ENCODE measurements at places on chromosomes 13 and 19.
A peak's percentile ranks its signal among the peaks of the same experiment; 100 is the strongest.

- no peak for DNase-seq
Observed at GRCh38 chr19:3798137-3798536, 12.0 kb upstream of the MATK start.

DNA sequence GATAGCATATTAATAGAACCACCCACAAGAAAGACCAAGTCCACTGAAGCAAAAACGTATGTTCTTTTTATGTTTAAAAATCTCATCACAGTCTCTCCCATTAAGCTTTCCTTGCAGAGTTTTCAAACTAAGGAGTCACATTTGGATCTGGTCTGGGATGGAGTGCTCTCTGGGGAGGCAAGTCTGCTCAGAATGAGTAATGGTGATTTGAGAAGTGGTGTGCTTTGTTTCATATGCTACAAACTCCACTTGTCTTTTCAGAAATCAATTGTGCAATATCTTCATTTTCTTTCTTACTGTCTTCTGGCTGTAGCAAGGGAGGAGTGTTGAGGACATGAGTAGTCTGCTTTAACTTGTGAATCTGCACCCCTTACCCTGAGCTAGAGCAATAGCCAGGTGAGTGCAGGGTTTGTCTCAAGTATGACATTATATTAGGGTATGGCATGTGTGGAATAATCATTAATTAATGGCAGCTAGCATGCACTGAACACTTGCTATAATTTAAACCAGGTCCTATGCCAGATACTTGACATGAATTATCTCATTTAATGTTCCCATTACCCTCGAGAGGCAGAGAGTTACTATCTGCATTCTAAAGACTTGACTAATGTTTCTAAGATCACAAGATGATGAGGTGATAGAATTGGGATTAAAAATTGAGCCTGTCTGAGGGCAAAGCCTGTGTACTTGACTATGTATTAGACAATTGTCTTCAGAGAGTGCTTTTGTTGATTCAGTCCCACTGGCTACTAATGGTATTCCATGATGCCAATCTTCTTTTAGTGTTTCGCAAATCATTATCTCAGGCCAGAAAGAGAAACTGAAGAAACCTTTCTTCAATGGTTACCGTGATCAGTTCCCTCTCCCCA is 171.8 kb downstream of the GPC6 start:
- no peak for DNase-seq

DNA sequence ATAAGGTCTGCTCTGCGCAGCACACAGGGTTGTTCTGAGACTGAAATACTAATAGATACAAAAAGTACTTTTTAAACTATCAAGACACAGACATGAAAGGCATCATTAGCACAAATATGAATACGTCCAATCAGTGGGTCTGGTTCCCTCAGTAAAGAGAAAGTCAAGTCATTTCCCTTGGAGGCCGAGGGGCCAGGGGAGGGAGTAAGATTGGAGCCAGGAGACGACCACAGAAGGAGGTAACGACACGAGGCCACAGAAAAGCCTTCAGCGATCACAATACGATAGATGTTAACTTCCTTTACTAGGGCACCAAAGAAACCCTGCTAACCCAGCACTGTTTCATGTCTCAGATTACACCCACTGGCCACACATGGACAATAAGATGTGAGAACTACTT is 5.3 kb downstream of the CARS2 start:
- DNase-seq, result no peak

DNA sequence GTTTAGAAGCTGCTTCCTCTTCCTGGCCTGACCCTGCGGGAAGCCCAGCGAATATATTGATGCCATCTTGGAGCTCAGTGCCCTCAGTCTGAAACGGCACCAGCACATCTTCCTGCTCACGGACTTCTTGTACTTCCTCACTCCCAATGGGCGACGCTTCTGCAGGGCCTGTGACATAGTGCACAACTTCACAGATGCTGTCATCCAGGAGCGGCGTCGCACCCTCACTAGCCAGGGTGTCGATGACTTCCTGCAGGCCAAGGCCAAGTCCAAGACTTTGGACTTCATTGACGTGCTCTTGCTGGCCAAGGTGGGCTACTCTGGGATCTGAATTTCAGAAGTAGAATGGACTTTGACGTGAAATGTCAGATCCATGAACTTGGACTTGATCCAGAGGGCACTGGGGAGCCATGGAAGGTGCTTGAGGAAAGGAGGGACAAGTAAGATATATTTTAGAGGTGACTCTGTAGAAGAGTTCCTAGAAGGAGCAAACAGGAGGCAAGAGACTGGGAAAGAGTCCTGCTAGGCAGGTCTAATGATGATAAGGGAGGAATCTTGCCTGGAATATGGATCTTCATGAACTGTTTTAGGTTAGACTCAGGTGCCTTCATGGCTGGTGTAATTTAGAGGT is 38.4 kb upstream of the CYP4F8 start:
- DNase-seq, result no peak

GRCh38 chr13:58946274-58946673 is 1217.5 kb downstream of the DIAPH3 start:
- no peak for DNase-seq

- no peak for DNase-seq
Observed at GRCh38 chr19:4622695-4623421, 16.5 kb upstream of the TNFAIP8L1 start.

GRCh38 chr19:14166999-14167575 is 30.7 kb upstream of the ASF1B start:
- DNase-seq, result no peak

DNA sequence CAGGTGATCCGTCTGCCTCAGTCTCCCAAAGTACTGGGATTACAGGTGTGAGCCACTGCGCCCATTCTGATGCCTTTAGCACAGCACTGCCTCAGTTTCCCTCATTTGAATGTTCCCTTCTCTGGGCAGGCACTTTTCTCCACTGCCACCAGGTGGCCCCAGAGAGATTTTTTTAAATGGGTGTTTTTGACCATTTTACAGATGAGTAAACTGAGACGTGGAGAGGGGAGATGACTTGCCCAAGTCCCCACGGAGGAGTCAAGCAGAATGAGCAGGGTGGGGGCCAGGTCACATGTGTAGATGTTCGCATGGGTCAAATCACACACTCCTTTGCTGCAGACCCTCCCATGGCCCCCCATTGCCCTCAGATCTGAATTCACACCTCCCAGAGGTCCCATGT is 3.2 kb upstream of the PDE4C start:
- no peak for DNase-seq

DNA sequence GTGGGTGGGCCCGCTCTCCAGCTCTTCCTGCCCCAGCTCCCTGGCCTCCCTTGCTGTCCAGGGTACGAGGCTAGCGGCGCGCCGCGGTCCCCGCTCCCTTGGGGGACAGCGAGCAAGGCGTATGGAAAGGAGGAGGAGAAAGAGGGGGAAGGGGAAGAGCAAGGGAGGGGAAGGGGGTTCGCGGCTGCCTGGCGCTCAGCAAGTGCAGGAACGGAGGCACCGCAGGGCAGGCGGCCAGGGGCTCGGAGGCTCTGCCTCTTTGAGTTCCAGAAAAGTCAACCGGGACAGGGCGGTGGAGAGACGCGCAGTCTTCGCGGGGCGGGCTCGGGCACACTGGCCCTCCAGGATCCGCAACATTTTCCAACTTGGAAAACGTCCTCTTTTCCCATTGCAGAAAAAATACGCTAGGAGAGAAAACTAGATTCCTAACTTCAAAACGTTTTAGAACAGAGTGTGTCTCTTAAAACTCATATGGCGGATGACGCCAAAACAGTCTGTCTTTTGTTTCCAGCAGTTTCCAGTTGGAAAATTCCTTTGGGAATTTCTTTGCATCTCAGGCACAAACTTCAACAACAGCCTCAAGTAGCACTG is 23.1 kb upstream of the TNFRSF19 start:
- peak; percentile 62 for DNase-seq

- DNase-seq, result no peak
Observed at GRCh38 chr13:108961542-108962125, 332.2 kb downstream of the MYO16 start.

DNA sequence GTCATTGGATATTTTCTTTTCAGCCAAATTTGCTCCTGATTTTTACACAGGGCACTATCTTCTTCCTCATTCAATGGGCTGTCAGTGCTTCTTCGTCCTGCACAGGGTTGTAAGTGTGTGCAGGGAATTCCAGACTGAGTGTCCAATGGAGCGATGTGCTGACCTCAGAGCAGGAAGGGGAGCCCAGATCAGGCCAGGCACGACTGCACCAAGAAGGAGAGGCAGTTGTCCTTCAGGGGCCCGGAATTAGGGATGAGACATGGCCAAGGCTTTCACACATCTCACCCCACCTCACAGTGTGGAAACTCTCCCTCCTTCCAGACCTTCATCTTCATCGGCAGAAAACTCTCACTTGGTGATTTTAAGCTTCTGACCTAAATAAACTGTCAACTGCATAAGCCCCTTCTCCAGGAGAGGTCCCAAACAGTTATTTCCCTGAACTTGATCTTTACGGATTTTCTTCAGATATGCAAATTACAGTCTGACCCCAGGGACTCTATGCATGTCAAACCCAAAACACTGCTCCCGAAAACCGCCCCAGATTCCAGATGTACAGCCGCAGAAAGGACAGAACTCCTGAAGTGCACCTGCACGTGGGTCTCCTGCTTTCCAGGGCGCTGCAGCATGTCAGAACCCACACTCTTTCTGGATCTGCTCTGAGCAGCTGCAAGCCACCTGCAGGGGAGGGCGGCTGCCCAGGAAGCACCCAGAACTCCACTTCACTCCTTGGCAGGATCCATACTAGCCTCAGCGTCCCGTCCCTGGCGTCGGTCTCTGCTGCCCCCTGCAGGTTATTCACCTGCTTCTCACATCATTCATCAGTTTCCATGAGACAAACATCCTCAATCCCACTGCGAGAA is 625 bp upstream of the ZNF20 start:
- peak; percentile 81 for DNase-seq

- DNase-seq, result no peak
Observed at GRCh38 chr13:90068658-90069057, 1278.8 kb upstream of the MIR17HG start.

GRCh38 chr13:108760541-108760940 is 131.1 kb downstream of the MYO16 start:
- DNase-seq, result no peak

- peak; percentile 82 for DNase-seq
Observed at GRCh38 chr19:33430674-33431277, 57.3 kb downstream of the CEBPG start.

GRCh38 chr13:90690458-90691080 is 656.9 kb upstream of the MIR17HG start:
- no peak for DNase-seq

DNA sequence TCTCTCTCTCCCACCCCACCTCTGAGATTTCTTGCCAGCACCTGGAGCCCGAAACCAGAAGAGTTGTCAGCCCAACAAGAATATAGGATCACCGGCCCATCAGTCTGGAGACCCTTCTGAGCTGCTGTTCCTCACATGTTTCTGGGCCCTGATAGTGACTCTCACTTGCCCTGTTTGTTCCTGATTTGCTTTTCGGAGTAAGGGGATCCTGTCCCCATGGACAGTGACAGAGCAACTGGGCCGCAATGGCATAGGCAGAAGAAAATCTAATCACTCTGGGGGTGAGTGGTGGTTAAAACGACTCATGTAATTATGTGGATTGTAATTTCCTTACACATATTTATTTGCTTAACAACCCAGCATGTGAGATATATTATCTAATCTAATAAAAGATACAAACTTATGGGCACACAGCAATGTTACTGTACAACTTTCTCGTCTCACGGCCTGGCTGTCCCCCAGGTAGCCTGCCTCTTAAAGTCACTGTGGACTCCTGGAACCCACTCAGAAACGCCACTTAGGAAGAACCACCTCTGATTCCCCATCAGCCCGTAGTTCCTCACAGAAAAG is 663 bp upstream of the SMAD9 start:
- DNase-seq, result no peak

GRCh38 chr13:45289936-45290563 is 50.9 kb downstream of the TPT1 start:
- no peak for DNase-seq

DNA sequence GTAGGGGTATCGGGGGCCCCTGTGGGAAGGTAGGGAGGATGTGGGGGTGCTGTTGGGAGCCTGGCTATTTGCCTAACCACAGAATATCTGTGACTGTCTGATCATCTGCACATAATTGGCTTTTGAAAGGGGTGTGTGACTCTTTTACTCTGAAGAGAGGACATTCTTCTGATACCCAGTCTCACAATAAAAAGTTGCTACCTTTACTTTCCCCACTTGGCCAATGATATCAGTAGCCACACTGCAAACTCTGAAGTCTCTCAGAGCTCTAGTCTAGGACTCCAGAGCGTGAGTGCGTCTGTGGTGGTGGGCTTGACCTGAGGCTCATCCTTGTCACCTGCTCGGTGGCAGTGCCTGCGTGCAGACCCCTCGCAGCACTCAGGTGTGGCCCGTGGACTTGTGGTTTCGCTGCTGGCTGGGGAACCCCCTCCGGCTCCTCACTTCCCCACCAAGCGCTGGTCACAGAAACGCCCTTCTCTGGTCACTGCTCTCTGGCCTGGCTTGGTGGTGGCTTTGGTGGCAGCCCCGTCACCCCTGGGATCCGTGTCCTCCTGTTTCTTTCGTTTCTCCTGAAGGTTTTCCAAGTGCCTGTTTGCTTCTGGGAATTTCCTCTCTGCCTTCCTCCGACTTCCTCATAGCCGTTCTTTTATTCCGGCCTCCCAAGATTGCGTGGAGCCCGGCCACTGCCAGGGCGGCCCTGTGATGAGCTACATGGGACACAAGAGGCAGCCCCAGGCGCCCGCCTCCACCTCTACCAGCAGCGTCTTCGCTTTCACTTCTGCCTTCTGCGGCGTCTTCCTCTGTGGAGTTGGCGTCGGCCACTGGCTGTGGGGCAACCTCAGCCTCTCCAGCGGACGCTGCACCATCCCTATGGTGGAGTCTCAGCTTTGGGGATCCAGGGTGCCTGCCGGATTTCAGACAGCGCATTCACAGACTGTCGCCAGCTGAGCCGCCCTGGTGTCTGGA is 78.0 kb downstream of the ATP11A start:
- peak; percentile 36 for DNase-seq

DNA sequence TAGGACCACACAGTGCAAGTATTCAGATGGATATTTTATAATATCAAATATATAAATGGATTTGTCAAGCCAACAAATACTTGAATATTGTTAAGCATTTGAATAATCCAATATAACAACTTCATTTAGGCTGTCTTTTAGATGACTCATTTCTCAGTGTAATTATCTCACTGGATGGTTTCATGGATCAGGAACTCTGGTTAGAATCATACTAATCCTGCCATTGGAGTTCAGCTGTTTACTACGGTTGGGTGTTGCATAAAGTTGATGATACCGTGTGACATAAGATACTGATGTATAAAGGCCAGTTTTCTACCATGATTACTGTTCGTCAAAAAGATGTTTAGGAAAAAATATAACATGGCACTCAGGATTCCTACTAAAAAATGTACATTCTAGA is 196.3 kb downstream of the TSHZ3 start:
- no peak for DNase-seq
